ENCODE measurements at places on chromosomes 16 and 17.
A peak's percentile ranks its signal among the peaks of the same experiment; 100 is the strongest.

- no peak for DNase-seq
Measured at GRCh38 chr17:57138956-57139576, 54.0 kb downstream of the AKAP1 start.

DNA sequence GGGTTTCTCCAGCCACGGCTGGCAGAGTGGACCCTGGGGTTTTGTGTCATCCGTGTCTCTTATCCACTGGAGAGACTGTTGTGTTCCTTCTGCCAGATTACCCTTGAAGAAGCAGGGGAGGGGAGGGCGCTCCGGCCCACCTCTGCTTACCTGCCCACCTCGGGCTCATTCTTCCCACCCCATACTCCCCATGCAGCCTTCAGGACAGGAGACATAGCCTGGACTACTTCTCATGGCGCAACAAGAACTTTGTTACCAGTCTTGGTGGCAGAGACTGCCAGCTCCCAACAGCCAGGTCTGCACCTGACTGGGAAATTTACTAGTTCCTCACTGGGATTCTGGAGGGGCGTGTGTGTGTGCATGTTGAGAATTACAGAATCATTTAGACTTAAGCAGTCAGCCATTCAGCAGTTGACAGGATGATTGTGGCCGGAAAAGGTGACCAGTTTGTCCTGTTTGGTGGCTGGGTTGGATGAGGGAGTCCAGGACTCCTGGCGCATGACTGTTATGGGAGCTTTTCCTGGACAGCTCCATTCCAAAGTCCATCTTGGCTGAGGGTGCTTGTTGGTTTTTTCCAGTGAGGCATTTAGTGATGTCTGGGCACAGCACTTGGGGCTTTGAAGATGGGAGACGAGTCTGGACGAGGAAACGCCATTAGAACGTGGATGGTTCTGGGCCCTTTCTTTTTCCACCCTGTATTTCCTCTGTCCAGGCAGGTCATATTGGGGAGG lies 8.7 kb downstream of the GSE1 start:
- no peak for DNase-seq

DNA sequence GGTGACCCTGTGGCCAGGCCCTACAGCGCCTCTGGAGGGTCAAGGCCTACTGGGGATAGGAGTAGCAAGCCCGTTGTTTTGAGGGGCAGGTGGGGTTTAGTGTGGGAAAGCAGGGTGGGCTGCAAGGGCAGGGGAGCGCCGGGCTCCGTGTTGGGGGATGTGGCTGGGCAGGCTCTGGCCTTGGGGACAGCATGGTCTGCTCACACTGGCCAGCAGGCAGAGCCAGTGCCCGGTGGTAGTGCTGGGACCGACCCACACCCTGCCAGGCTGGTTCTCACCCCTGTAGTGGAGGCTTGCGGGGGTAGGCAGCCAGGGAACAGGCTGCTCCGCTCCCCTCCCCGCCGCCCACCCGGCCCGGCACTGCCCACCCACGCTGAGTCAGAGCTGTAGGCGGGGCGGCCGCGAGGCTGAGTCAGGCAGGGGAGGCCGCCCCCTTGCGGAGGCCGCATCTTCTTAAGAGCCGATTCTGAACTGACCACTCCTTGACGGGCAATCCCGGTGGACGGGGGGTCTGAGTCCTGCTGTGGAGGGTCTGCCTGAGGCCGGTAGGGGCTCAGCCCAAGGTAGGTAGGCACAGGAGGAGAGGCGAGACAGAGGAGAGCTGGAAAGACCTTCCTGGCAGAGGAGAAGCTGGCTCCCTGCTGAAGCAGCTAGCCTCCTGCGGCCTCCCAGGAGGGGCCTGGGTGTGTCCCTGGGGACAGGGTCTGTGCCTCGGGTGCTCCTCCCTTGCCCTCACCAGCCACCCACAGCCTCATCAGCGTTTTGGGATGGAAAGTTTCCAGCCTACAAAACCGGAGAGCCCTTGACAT lies 62.4 kb downstream of the BAIAP2 start:
- DNase-seq = peak; percentile 15

DNA sequence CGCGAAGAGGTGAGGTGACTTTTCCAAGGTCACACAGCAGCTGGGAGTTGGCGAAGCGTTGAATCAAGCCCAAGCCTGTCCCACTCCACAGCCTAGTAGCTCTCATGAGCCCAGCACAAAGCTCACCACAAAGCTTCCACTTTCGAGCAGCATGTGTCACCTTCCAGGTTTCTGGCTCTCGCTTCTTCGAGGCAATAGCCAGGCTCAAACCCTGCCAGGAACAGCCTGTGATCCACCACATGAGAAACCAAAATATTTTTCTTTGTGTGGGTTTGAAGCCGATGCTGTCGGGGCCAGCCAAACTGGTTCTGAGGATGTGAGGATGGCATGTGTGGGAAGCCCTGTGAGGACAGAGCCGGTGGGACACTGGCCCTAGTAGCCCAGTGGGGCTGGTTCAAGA lies 68.1 kb downstream of the COG7 start:
- no peak for DNase-seq

- DNase-seq = no peak
Measured at GRCh38 chr17:34556384-34556783, 23.0 kb upstream of the TMEM132E start.

DNA sequence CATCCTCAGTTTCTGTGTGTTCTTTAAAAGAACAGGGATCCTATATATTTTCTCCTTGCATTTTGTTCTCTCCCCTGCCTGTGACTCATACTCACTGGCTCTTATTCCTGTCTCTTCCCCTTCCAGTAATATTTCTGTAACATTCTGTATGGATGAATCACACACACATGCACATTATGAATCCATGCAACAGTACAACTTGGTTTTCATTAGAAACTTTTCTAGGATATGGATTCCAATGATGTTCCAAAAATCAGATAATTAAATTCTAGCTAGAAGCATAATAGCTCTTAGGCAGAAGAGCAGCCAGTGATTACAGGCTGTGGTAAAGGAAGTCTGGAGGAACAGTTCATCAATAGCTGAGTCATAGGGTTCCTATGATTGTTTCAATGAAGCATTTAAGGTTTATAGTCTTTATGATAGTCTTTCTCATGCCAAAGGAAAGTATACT lies 119.6 kb upstream of the PMFBP1 start:
- no peak for DNase-seq

Data from stimulated activated CD4-positive, alpha-beta T cell treated with anti-CD3 and anti-CD28 coated beads, TNF-alpha, amount 100 ng/mL, for 4 hours (primary cell).